Activated CD8-positive, alpha-beta memory T cell treated with anti-CD3 and anti-CD28 coated beads for 4 hours (primary cell): ENCODE measurements at places on chromosomes 7 and 10.

DNA sequence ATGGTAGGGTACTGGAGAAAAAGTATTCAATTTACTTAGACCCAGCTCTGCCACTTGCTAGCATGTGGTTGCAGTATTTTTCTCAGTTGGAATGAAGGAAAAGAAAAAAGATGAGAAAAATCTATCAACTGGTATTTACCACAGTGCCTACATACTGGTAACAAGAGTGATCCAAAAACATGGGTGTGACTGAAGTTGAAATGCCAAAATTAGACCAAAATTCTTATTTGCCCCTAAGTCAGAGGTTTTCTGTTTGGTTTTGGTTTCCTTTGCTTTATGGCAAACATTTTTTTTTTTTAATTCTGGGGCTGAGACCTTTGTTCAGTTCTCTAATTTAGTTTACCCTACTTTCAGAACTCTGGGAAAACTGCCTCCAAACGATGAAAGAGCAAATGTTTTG, 12.3 kb downstream of the HYCC1 start:
- DNase-seq: no peak

- DNase-seq: no peak
Measured at GRCh38 chr10:82591421-82591820, 716.4 kb downstream of the NRG3 start.

- DNase-seq: peak; percentile 45
Measured at GRCh38 chr10:103584216-103585010, 90.9 kb downstream of the NEURL1 start.

- no peak for DNase-seq
Measured at GRCh38 chr7:106329408-106329807, 44.6 kb upstream of the NAMPT start.

- no peak for DNase-seq
Measured at GRCh38 chr10:121522831-121523230, 75.4 kb downstream of the FGFR2 start.

- no peak for DNase-seq
Measured at GRCh38 chr7:15557186-15557585, 4.6 kb downstream of the AGMO start.

DNA sequence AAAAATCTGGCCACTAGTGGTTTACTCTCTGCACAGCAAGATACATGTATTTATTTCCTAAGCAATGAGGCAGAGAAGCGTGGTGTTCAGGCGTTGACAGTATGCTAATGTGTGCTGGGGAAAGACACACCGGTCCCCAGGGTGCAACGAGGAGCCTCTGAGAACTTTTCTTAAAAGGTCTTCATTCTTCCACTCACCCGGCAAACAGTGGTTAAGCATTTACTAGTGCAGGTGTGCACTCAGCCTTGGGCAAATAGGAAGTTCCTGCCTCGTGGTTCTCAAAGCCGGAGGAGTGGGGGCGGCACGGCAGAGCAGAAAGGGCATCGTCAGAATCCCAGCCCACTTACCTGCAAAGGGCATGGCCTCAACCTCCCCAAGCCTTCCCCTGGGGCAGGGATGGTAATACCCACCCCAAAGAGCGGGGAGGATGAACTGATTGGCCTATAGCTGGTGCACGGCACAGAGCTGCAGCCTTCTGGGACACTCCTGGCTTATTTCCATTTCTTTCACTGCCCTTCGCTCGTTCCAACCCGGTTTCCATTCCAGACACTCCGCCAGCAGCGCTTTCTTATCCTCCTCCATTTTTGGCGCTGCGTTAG, 184.3 kb upstream of the CTBP2 start:
- no peak for DNase-seq
